Left lung (tissue), 14 donors: ENCODE measurements at places on chromosomes 2 and 18. TPM values are rescaled to one million over a fixed set of nuclear protein-coding genes. Genes with fewer than 3 reads are reported as not detected.

- no peaks in the 10 kb centered on the region for H3K27me3 ChIP-seq
- no peak overlapping the region for H3K4me3 ChIP-seq
- H3K4me1 ChIP-seq, result peaks cover 4% of the 10 kb centered on the region
- DNase-seq, result no peak
- H3K27ac ChIP-seq, result no peak overlapping the region
- no peaks in the 10 kb centered on the region for H3K36me3 ChIP-seq
Measured at GRCh38 chr2:96523659-96524481, 12.7 kb upstream of the ARID5A start.

DNA sequence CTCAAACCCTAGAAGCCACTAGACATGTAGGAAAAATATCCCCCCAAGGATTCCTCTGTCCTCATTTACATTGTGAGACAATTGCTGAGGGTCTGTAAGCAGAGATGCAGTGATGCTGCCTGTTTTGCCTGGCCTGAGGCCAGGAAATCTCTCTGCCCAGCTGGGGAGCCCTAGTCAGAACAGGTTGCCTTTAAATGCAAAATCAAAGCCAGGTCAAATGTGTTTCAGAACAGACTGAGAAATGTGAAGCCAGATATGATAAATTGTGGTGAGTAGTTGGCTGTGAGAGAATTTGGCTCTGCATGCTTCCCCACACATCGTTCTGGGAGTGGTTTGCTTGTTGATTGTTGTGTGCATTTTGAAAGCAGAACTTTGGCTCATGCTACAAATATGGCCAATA lies 38.4 kb upstream of the NXPH2 start:
- no peak overlapping the region for H3K27ac ChIP-seq
- H3K27me3 ChIP-seq, result no peaks in the 10 kb centered on the region
- H3K4me1 ChIP-seq, result no peaks in the 10 kb centered on the region
- no peak overlapping the region for H3K4me3 ChIP-seq
- DNase-seq, result no peak

The IL1RL1 gene
- 72.2 TPM for total RNA-seq

DNA sequence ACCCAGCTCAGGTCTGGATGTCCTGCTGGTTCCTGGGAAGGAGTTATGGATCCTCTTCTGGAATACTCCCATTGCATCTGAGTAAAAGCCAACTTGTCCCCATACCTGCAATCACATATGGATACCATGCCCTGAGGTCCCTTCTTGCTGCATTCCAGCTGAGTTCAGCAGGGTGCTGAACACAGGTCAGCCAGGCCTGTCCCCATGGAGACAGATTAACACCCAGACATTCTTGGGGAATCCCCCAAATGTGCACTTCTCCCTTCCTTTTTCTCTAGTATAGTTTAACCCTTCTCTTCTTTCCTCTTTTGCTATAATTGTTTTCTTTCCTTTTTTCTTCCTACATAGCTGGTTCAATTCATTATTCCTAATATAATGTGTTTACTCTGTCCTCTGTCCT lies 799.6 kb upstream of the HS6ST1 start:
- no peaks in the 10 kb centered on the region for H3K4me1 ChIP-seq
- no peak overlapping the region for H3K4me3 ChIP-seq
- no peak for DNase-seq
- no peak overlapping the region for H3K27ac ChIP-seq

GRCh38 chr2:170086117-170086688 lies 91.7 kb upstream of the MYO3B start:
- H3K4me1 ChIP-seq, result no peaks in the 10 kb centered on the region
- no peak overlapping the region for H3K4me3 ChIP-seq
- DNase-seq, result no peak
- H3K27me3 ChIP-seq, result no peaks in the 10 kb centered on the region

GRCh38 chr2:104976603-104977120 lies 61.2 kb upstream of the MRPS9 start:
- no peaks in the 10 kb centered on the region for H3K36me3 ChIP-seq
- no peak overlapping the region for H3K27ac ChIP-seq
- no peaks in the 10 kb centered on the region for H3K27me3 ChIP-seq
- no peaks in the 10 kb centered on the region for H3K4me1 ChIP-seq

- peaks cover 53% of the 10 kb centered on the region for H3K4me1 ChIP-seq
- H3K27ac ChIP-seq, result no peak overlapping the region
- H3K4me3 ChIP-seq, result no peak overlapping the region
- no peaks in the 10 kb centered on the region for H3K36me3 ChIP-seq
Measured at GRCh38 chr2:24352664-24353063, 7.7 kb downstream of the ITSN2 start.

The GPR75 gene
- 1.3 TPM for total RNA-seq

DNA sequence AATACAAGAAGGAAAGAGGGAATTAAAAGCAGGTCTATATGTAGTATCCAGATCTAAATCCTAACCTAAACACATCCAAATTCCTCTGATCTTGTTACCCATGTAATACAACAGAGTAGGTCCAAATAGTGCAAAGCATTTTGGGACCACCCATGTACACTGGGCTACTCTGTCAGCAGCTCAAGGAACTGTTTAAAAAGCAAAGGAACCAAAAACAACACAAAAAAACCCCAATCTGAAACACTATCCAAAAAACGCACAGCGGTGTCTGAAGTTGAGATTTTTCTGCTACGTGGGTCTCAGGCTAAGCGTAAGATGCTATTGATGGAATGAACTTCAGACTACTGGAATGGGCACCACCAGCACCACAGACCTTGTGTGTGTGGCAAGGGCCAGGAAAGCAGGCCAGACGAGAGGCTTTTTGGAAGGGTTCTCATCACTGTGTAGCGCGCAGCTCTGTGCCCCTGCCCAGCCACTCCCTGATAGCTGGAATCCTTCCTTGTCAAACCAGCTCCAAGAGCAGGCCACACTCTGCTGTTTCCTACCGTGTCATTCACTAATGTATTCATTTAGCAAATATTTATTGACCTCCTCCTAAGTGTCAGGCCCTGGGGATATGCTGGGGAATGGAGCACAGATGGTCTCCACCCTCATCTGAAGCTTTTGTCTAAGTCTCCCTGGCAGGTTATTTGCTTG lies 101.4 kb downstream of the COLEC12 start:
- no peaks in the 10 kb centered on the region for H3K27me3 ChIP-seq
- no peak for DNase-seq
- no peak overlapping the region for H3K27ac ChIP-seq
- no peak overlapping the region for H3K4me3 ChIP-seq
- no peaks in the 10 kb centered on the region for H3K36me3 ChIP-seq

The GPN1 gene
- total RNA-seq, result 25.0 TPM

GRCh38 chr2:28516950-28517349 lies 21.1 kb downstream of the PLB1 start:
- no peaks in the 10 kb centered on the region for H3K27me3 ChIP-seq
- H3K36me3 ChIP-seq, result no peaks in the 10 kb centered on the region

- H3K36me3 ChIP-seq, result no peaks in the 10 kb centered on the region
- no peak overlapping the region for H3K4me3 ChIP-seq
- no peaks in the 10 kb centered on the region for H3K4me1 ChIP-seq
- DNase-seq, result no peak
- no peak overlapping the region for H3K27ac ChIP-seq
- no peaks in the 10 kb centered on the region for H3K27me3 ChIP-seq
Measured at GRCh38 chr2:156099382-156099781, 233.1 kb downstream of the NR4A2 start.

The IL36RN gene
- total RNA-seq, result not detected

- no peaks in the 10 kb centered on the region for H3K36me3 ChIP-seq
- no peaks in the 10 kb centered on the region for H3K27me3 ChIP-seq
- DNase-seq, result no peak
- peaks cover 6% of the 10 kb centered on the region for H3K4me1 ChIP-seq
Measured at GRCh38 chr2:42233976-42234441, 64.9 kb downstream of the EML4 start.

- no peaks in the 10 kb centered on the region for H3K36me3 ChIP-seq
- H3K4me3 ChIP-seq, result no peak overlapping the region
Measured at GRCh38 chr2:65097844-65098243, 32.1 kb downstream of the RAB1A start.

The SOX11 gene
- total RNA-seq, result 0.23 TPM

- DNase-seq, result no peak
- H3K36me3 ChIP-seq, result no peaks in the 10 kb centered on the region
- H3K27me3 ChIP-seq, result no peaks in the 10 kb centered on the region
- H3K4me3 ChIP-seq, result no peak overlapping the region
- no peak overlapping the region for H3K27ac ChIP-seq
Measured at GRCh38 chr2:235665661-235666212, 171.9 kb downstream of the AGAP1 start.

- H3K4me1 ChIP-seq, result no peaks in the 10 kb centered on the region
- H3K36me3 ChIP-seq, result no peaks in the 10 kb centered on the region
Measured at GRCh38 chr2:198479065-198479464, 674.7 kb downstream of the PLCL1 start.

The MGAT5 gene
- total RNA-seq, result 50.9 TPM

DNA sequence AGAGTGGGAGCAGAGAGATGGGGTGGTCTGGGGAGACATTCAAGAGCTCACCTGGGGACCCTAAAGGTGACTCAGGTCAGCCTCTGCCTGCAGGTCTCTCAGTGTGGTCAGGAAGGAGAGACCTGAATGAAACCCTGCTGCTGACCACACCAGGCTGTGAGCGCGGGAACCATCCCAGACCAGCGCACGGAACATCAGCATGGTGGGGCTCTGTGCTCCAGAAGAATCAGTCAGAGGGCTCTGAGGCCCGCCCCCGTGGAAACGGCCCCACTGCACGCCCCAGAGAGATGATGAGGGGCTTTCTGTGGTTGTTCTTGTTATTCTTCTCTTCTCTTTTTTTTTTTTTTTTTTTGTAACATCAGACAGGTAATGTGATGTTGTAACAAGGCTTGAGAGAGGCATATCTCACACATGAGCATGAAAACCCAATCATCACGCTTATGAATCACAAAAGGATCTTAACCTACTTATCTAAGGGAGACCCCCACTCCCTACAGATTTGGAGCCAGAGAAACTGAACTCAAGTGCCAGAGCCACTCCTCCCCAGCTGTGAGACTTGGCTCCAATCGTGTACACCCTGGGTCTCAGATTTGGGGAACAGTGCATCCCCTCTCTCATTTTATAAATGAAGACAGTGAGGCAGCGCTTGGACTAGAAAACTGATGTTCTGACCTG lies 302.2 kb downstream of the EIPR1 start:
- H3K27ac ChIP-seq, result no peak overlapping the region
- no peaks in the 10 kb centered on the region for H3K4me1 ChIP-seq
- H3K4me3 ChIP-seq, result no peak overlapping the region
- H3K36me3 ChIP-seq, result no peaks in the 10 kb centered on the region
- H3K27me3 ChIP-seq, result no peaks in the 10 kb centered on the region

DNA sequence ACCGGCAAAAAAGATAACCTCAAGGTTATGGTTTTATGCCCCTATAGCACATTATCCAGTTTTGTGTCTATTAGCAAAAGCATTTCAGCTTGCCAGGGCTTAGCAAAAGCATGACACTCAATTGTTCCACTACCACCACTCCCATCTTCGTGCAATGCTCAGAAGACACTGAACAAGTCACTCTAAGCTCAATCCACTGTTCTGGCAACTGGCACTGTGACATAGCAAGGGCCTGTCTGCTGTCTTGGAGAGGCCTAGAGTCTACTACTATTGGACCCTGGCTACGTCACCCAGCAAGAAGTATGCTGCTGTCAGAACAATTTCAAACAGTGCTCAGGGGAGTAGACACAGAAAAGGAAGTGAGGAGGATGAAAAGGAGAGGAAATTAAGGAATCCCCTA lies 103.5 kb upstream of the PPP1CB start:
- H3K4me3 ChIP-seq, result no peak overlapping the region
- no peaks in the 10 kb centered on the region for H3K36me3 ChIP-seq
- peaks cover 6% of the 10 kb centered on the region for H3K4me1 ChIP-seq
- DNase-seq, result no peak
